HFF-Myc (cell line): ENCODE measurements at places on chromosomes 2 and 18.

DNA sequence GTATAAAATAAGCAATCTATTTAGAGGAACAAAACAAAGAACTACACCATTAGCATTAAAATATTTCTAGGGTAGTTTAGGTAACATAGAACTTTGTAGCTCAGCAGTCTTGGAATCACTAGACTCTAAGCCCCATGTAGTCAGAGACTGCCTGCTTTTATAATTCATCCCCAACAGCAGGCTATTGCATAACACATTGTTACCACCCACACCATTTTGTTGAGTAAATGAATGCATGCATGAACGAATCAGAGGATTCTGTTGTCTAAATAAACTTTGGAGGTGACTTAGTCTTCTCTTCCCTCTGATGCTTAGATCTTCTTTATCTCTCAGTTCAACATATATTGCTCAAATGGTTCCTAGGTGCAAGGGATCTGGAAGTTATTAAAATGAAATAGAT, 167.6 kb upstream of the TNP1 start:
- no peak for DNase-seq

- no peak for DNase-seq
Measured at GRCh38 chr2:67773851-67774250, 289.0 kb downstream of the C1D start.

DNA sequence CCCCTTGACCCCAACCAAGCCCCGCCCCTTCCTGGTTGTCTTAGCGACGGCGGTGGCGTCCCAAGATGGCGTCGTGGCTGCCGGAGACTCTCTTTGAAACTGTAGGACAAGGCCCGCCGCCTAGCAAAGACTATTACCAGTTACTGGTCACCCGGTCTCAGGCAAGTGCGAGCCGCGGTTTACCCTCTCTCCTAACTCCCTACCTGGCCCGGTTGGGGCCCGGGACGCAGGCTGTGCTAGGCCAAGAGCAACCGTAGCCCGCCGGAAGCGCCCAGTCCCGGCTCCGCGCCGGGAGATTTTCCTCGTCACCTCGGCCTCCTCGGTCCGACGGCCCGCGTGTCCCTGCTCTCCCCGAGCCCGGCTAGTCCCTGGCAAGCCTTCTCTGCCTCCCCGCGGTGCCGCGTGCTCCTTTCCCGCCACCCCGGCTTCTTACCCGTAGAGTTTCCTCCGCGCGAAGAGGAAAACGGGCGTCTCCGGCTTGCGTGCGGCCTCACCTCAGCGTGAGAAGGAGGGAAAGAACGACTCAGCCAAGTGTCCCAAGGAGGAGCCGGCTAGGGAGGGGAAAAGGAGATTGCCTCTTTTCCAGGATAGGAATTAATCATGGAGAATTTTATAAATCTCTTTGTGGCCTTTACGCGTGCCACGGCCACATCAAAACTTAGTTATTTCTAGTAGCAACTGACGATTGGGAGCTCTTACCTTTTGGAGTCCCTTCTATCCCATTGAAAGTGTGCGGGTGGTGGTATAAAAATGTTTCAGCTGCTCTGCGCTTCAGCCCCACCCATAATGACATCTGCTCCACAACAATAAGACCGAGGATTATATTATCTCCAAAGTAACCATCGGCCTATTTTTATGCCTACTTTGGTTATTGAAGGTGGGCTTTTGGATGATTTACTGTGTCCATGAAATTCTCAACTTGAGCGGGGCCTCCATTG, at the start of gene FBXO36:
FBXO36 (plus strand) TSS at position 55 of the 938 bp plus-strand sequence; CDS start at position 66, 11 bp downstream.
- peak; percentile 21 for DNase-seq

- no peak for DNase-seq
Measured at GRCh38 chr2:53235836-53236582, 531.6 kb upstream of the CHAC2 start.

- no peak for DNase-seq
Measured at GRCh38 chr2:113872201-113872600, 17.7 kb upstream of the ACTR3 start.

DNA sequence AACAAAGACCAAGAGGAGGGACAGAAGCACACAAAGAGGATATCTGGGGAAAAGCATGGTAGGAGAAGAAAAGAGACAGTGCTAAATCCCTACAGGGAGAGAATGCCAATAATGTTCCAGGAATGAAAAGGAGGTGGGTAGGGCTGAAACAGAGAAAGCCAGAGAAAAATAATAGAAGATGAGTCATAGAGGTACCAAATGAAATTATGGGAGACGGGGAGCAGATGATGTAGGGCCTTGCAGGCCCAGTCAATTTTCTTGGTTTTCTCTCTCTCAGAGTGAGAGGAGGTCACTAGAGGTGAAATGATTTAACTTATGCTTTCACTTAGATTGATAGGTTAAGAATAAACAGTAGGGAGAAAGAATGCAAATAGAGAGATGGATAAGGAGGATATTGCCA, 61.5 kb downstream of the RPRM start:
- no peak for DNase-seq

DNA sequence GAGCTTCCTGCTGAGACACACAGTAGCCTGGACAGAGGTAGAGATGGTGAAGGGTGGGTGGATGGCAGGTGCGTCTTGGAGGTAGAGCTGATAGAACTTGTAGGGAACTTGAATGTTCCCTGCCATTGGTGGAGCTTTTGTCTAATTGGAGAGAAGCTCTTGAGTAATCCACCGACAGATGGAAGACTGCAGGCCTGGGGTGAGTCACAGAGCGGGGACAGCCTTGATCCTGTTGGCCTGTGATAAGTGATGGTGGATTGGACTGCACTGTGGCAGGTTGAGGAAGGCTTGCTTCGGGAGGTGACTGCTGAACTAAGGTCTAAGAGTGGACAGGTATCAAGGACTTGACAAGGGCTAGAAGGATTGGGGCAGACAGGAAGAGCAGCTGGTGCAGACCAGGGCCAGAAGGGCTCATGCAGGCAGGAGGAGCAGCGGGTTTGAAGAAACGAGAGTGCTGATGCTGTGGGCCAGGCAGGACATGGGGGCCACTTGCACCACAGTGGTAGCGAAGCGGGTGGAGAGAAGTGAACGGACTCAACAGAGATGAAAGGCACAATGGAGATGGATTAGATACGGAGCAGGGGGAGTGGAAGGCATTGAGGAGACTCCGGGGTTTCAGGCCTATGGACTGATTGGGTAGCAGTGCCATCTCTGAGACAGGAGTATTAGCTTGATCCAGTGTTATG, 16.3 kb downstream of the CABLES1 start:
- DNase-seq = no peak

- DNase-seq = peak; percentile 37
Measured at GRCh38 chr2:227473122-227473461, 1.1 kb downstream of the AGFG1 start.

DNA sequence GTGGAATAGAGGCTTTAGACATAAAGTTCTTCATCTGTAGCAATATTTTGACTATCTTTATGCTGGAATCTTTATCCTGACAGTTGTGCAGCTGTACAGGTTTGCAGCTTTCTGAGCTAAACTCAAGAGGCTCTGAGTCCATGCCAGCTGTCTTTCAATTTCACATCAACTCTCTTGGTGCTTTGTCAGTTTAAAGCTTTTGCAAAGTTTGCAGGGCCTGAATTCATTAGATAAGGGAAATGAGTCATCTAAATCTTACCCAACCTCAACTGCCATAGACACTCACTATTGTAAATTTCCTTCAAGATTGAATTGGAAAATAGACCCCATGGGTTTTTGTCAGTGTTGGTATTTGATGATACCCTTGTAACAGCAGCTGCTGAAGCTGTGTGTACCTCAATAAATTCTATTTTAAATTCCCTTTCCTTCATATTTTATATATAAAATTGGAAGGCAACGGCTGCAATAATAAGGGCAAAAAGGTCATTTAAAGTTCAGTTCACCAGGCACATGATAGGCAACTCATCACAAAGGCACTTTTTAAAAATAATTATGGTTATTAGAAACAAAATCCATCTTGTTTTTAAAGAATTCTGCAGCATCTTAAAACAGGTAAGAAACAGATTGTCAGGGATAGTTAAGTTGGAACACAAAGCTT, 169.9 kb upstream of the SLC39A10 start:
- no peak for DNase-seq

GRCh38 chr2:126769118-126769517, 113.2 kb downstream of the GYPC start:
- DNase-seq = no peak

DNA sequence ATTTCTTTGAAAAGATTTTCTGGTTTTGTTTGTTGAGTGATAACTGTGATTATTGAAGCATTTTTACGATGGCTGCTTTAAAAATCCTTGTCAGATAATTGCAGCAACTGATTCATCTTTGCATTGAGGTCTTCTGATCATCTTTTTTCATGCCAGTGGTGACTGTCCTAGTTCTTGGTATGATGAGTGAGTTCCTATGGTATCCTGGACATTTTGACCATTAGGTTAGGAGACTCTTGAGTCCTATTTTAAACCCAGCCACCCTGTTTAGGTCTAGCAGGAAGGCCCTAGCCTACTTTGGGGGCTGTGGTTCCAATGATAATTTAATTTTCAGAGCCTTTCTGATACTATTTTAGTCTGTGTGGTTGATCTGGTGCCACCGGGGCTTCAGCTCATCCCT, 72.7 kb upstream of the REV1 start:
- DNase-seq = no peak

- DNase-seq = no peak
Measured at GRCh38 chr2:171249689-171250088, 89.0 kb upstream of the TLK1 start.

DNA sequence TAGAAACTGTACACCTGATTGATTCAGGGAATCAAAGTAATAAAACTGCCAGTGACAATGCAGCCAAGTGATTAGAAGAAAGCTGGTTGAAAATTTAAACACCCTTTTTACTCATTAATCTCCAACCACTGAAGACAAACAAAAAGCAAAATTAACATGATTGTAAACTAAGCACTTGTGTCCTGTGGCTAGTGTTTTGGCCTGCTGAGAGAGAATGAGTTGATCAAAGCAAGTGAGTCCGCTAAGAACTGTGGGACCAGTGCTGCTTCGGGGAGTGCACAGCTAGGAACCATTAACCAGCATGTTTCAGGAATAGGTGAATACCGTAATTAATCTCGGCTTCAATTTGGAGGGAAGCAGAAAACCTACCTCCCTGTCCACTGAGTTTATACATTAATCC, 13.6 kb upstream of the PAPOLG start:
- DNase-seq = no peak

GRCh38 chr2:109519513-109519912, 94.3 kb downstream of the SEPTIN10 start:
- DNase-seq = no peak

GRCh38 chr18:58195278-58195765, 151.3 kb downstream of the NEDD4L start:
- DNase-seq = no peak

DNA sequence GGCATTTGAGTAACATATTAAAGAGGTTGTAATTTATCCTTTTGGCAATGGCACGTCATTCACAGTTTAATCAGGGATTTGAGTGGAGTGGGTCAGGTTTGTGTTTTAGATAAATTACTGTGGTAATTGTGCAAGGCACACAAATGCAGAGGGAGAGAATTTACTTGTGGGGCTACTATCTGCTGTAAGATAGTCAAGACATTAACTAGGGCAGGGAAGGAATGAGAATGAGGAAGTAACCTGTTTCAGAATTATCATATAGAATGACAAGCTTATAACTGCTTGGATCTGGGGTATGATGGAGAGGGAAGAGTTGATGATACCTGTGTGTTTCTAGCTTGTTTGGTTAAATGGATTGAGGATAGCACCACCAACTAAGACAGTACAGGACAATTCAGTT, 58.9 kb upstream of the ZSWIM2 start:
- no peak for DNase-seq

DNA sequence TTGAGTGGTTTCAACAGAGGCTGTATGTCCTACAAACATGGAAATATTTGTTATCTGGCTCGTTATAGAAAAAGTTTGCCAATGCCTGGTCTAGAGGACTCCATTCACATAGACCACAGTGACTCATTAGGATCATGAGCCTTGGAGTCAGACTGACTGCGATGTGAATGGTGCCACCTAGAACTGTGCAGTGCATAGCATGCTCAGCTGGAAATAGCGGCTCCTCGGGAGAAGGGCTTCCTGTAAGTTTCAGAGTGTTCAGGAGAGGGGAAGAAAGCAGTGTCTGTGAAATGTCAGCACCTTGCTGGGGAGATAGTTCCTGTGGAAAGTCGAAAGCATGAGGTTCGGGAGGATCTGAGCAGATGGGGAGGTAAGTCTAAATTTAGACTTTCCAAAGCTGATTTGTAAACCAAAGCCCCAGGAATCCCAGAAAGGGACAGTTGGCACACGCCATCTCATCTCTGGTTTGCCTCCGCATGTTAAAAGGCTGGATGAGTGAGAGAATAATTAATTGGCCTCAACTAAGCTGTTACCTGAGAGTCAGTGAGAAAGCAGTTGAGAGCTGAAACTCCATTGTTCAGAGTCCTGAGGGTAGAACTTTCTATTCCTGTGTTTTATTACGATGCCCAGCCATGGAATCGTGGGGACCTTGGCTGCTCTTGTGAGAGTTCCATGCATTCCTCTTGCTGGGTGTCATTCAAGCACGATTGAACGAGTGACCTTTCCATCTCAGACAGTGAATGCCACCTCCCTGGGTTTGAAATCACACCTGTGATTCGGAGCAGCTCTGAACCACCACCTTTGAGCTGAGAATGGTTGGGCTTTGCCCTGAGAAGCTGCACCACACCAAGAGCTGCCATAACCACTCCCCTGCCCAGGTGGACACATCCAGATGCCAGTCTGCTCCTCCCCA, 99.5 kb downstream of the MAPK4 start:
- DNase-seq = no peak

DNA sequence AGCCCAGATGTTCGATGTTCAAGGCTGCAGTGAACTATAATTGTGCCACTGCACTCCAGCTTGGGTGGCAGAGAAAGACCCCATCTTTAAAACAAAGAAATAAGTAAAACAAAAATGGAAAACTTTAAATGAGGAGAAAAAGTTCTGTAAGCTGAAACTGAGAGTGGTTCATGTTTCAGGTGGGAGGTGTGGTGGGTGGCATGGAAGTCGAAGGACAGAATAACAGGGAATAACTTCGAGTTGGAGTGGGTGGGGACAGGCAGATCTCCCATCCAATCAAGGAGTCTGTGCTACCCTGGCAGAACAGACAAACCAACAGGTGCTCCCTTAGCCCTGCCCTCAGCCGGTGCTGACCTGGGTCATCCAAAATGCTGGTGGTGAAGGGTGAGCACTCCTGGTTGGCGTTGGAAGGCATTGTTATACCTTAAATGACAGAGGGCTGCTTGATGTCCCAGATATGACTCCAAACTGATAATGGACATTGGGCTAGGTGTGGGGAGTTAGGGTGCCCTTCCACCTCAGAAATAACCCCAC, 328.4 kb downstream of the DYSF start:
- DNase-seq = no peak

DNA sequence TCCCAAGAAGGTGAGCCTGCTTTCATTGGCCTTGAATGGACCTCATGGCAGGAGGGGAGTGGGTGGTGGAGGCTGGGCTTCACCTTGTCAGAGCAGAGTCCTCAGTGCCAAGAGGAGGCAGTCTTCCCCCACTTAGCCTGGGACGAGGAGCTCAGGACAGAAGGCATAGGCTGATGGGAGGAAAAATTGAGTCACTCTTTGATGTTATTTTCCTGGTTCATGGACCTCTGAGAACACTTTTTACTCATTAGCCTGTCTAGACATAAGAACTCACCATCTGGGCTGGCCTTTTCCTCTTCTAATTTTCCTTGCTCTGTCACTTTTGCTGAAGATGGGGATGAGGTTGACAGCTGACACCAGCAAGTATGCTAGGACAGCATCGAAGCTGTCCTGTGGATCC, 225.7 kb upstream of the TNP1 start:
- DNase-seq = no peak

GRCh38 chr2:62423883-62424458, 82.0 kb downstream of the TMEM17 start:
- no peak for DNase-seq

GRCh38 chr2:108404784-108405397, 27.1 kb downstream of the SULT1C4 start:
- DNase-seq = no peak
